Epithelial cell of alveolus of lung (primary cell): ENCODE measurements at places on chromosomes 1 and 21. TPM values are rescaled to one million over a fixed set of nuclear protein-coding genes. Genes with fewer than 3 reads are reported as not detected.

PTCH2 gene
- total RNA-seq = 0.13 TPM in 1 of 2 replicates, not detected in the other

OR2T11 gene
- total RNA-seq = not detected in 2 replicates

DNAJC6 gene
- 0.08 and 0.52 TPM in 2 replicates for total RNA-seq

ESRRG gene
- 0.65 and 0.96 TPM in 2 replicates for total RNA-seq

RBM11 gene
- total RNA-seq = 0.52 TPM in 1 of 2 replicates, not detected in the other

TIE1 gene
- 1.0 and 2.8 TPM in 2 replicates for total RNA-seq

TOR3A gene
- total RNA-seq = 53.0 and 70.1 TPM in 2 replicates
